Lower lobe of right lung (tissue), 2 donors: ENCODE measurements at places on chromosomes 1 and 21.

DNA sequence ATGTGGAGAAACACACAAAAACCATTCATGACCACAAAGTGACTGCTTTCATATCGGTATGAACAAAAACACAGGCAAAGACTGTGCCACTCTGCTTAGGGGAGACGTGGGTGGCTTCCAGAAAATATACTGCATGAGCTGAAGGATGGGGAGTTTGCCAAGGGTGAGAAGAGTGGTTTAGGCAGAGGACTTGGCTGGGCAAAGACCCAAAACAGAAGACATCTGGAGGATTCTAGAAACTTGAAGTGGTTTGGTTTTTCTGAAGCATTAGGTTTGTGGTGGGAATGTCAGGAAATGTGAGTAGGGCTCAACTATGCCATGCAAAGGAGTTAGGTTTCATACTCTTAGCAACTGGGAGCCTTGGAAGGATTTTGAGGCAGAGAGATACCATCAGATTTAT, 26.6 kb upstream of the DNM3 start:
- H3K27ac ChIP-seq: no peak overlapping the region
- H3K4me1 ChIP-seq: no peaks in the 10 kb centered on the region
- no peaks in the 10 kb centered on the region for H3K27me3 ChIP-seq
- DNase-seq: no peak

GRCh38 chr21:46572850-46573249, 32.0 kb downstream of the S100B start:
- no peak overlapping the region for H3K4me3 ChIP-seq
- no peaks in the 10 kb centered on the region for H3K4me1 ChIP-seq
- no peak overlapping the region for H3K27ac ChIP-seq
- peaks cover 32% of the 10 kb centered on the region for H3K36me3 ChIP-seq
- no peaks in the 10 kb centered on the region for H3K27me3 ChIP-seq

DNA sequence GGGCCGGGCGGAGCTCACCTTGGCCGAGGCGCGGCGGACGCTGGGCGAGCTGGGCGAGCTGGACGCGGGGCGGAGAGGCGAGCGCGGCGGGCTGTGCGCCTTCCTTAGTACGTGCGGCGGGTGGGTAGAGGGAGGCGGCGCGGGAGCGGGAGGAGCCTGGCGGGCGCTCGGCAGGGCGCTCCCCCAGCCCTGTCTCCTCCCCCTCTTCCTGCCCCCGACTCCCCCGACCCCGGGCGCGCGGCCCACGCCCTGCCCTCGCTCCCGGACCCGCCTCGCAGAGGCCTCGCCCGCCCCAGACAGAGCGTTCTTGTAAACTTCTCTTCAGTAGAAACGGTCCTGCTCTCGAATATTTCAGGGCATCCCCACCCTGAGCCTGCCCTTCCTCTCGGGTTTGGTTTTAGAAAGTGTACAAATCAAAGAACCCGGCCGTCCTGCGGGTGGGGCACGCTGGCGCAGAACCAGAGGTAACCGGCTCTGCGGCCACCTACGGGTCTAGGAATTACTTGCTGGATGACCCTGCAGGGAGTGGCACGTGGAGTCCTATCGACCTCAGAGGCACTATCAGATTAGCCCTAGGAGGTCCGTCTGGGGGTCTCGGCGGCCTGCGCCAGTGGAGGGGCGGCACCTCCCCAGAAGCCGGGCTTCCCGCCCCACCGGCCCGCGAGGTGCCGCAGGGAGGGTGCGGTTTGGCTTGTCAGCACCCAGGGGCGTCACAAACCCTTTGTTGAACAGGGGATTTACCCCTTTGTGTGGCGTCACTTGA, at the start of gene S100A10:
Gene S100A10, minus strand, starts transcription at position 126 of the 763 bp plus-strand sequence. CDS start 7,629 bp downstream, outside the sequence.
- H3K27ac ChIP-seq: peak within 1 kb of the TSS; percentile 98
- peak within 1 kb of the TSS; percentile 79 for H3K4me3 ChIP-seq
- no peaks in the 10 kb centered on the region for H3K27me3 ChIP-seq
- H3K4me1 ChIP-seq: peaks cover 53% of the 10 kb centered on the region
- no peaks in the 10 kb centered on the region for H3K36me3 ChIP-seq

GRCh38 chr1:110877364-110877763, 4.4 kb downstream of the CD53 start:
- H3K27me3 ChIP-seq: no peaks in the 10 kb centered on the region
- no peak for DNase-seq
- H3K4me1 ChIP-seq: peaks cover 20% of the 10 kb centered on the region
- no peaks in the 10 kb centered on the region for H3K36me3 ChIP-seq

DNA sequence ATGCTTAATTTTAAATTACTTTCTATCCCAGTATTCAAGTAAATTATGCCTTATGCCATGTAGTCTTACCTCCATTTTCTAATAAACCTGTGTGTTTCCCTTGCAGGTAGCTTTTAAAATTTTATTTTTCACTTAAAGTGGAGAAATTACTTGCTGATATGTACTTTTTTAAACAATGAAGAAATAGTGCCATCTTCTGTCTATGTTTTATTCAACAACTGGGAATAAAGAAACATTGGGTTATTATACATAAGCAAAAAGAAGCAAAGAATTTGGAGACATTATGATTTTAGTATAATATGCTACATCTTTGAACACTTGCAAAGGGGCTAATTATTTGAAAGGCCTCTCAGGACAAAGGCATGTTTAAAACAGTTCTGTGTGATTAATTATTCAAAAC, 1912.9 kb downstream of the MRPL39 start:
- no peaks in the 10 kb centered on the region for H3K36me3 ChIP-seq
- H3K4me3 ChIP-seq: no peak overlapping the region
- H3K27me3 ChIP-seq: no peaks in the 10 kb centered on the region
- DNase-seq: no peak
- H3K4me1 ChIP-seq: no peaks in the 10 kb centered on the region
- no peak overlapping the region for H3K27ac ChIP-seq

DNA sequence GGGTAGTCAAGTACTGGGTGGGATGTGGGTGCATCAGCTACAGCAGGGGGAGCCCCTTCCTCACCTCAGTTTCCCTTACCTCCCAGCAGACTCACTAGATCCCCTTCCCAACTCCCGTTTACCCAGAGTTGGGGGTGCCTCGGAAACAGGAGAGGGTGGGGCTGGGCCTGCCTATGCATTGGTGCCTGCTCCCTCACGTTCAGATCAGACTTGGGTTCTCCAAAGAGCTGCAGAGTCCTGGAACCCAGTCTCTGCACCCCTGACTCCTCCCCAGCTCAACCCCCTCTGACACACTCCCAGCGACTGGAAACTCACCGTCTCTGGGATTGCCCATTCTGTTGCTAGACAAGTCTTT, 6.0 kb downstream of the FOXO6 start:
- H3K27me3 ChIP-seq: peaks cover 43% of the 10 kb centered on the region
- no peak overlapping the region for H3K27ac ChIP-seq
- no peak for DNase-seq
- H3K4me3 ChIP-seq: no peak overlapping the region
- no peaks in the 10 kb centered on the region for H3K36me3 ChIP-seq

DNA sequence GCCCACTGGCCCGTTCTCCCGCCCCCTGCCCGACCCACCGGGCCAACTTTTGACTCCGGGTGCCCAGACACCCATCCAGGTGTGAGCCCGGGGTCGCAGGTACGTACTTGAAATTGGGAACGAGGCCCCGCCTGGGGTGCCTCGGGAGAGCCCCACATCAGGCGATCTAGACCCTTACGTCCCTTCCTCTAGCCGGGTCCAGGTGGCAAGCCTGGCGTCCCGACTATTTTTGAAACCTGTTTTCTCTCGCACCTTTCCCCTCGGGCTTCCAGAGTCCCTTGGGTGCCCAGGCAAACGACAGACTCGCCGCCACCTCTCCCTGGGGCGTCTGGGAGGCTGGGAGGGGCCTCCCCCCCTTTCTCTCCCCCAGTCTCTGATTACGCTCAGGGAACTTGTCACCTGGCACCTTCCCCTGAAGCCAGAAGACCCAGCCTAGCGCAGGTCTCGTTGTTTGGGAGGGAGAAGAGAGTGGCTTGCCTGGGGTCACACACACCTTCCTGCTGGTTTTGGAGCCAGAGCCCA, 898 bp downstream of the LDLRAP1 start:
- peak overlapping the region; percentile 90 for H3K27ac ChIP-seq
- H3K4me3 ChIP-seq: peak overlapping the region; percentile 90
- H3K4me1 ChIP-seq: peaks cover 45% of the 10 kb centered on the region
- H3K27me3 ChIP-seq: no peaks in the 10 kb centered on the region

GRCh38 chr21:37119421-37120218, 46.6 kb downstream of the TTC3 start:
- no peak overlapping the region for H3K27ac ChIP-seq
- no peak overlapping the region for H3K4me3 ChIP-seq
- H3K27me3 ChIP-seq: no peaks in the 10 kb centered on the region
- no peaks in the 10 kb centered on the region for H3K4me1 ChIP-seq
- peaks cover 16% of the 10 kb centered on the region for H3K36me3 ChIP-seq

DNA sequence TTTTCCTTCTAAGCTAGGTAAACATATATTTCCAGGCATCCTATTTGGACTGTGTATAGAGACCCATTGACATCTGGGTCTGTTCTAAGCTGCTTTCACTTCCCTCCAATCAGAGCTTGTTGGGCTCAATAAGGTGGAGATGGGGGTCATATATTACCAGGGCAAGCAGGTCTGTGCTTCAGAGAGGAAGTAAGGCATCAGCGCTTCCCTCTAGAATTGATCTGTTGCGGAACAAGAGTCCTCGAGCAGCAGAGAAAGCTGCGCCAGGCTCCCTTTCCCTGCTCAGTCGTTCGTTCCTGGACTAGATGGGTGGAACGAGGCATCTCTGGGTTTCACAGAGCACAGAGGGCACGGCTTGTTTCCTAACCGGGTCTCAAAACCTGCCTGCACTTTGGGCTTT, 63.5 kb downstream of the DISC1 start:
- no peak overlapping the region for H3K27ac ChIP-seq
- H3K4me1 ChIP-seq: peaks cover 15% of the 10 kb centered on the region
- DNase-seq: no peak
- no peak overlapping the region for H3K4me3 ChIP-seq
- H3K36me3 ChIP-seq: peaks cover 5% of the 10 kb centered on the region

DNA sequence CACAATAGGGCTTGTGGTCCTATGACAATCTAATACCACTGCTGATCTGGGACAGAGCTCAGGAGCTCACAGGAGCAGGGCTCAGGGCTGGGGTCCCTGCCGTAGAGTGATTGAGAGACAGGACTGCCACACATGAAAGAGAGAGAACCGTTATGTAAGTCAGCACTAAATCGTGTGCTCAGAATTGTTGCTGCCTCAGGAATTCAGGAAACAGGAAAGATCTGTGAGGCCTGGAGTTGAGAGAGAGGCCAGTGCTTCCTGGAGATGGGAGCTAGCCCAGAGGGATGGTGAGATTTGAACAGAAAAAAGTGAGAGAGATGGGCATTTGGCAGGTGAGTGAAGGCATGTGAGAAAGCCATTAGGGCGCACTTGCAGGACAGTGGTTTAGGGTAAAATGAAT, 17.5 kb upstream of the ACBD6 start:
- H3K27me3 ChIP-seq: no peaks in the 10 kb centered on the region
- peak overlapping the region; percentile 9 for H3K27ac ChIP-seq

DNA sequence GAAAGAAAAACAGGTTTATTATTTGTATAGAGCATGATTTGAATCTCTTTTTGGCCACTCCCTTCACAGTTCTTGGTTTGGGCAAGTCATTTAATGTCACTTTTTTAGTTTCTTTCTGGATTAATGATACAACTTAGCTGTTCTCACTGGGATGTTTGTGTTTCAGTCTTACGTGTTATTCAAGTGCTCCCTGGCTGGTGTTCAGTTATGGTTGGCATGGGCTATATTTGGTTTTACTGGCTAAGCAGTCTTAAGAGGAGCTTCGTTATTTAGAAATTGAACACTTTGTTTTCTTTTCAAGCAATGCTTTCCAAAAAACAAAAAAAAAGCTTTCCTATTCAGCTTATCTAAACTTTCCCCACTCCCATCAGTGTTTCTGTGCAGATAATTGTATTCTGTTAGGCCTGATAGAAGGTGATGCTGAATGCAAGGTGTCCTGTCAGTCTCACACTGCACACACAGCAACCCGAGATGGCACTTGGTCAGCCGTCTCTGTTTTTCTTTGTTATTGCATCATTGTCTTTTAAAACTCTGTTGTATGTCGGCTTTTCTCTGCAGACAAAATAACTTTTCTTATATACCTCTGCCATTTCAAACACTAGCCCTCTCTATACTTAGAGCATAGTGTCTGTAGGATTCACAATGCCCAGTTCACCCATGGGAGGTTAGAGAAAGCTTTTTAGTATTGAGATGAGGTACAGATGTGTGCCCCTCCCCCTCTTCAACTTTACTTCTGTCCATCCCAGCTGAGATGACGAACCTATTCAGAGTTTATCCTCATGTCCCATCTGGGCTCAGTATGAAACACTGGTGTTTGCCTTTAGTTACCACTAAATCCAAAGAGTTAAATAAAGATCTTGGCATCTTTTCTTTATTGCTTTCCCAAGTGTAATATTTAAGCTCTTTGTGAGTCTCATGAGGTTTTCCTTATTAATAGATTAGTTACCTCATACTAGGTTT, 80.2 kb downstream of the VPS13D start:
- H3K4me1 ChIP-seq: peaks cover 14% of the 10 kb centered on the region
- peak overlapping the region; percentile 18 for H3K27ac ChIP-seq
- no peak overlapping the region for H3K4me3 ChIP-seq
- no peak for DNase-seq
- peaks cover 94% of the 10 kb centered on the region for H3K36me3 ChIP-seq

DNA sequence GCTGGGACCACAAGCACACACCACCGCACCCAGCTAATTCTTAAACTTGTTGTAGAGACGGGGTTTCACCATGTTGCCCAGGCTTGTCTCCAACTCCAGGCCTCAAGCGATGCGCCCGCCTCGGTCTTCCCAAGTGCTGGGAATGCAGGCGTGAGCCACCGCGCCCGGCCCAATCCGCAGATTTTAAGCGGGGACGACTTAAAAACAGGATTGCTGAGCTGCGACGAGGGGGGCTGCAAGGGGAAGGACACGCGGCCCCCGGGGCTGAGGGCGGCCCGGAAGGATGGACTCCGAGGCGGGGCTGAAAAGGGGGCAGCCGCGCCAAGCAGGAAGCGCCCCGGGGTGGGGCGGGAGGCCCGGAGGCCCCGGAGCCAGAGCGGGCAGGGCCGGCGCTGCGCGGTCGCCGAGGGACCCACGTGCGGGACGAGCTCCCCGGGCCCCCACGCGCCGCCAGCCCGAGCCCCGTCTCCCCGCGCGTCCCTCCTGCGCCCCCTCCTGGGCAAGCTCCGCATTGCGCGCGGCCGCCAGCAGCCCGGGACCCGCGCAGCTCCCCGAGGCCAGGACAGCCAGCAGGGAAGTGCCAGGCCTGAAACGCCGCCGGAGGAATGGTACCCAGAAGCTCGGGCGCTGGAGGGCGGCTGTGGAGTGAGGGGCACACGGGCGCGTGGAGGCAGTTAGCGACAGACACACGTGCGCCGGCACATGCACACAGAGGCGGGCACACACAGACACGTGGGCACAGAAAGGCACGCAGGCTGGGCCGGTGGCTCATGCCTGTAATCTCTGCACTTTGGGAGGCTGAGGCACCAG, 5.5 kb upstream of the PRKCZ start:
- H3K4me1 ChIP-seq: peaks cover 41% of the 10 kb centered on the region
- no peaks in the 10 kb centered on the region for H3K36me3 ChIP-seq
- H3K27me3 ChIP-seq: peaks cover 32% of the 10 kb centered on the region
- peak overlapping the region; percentile 39 for H3K4me3 ChIP-seq
- H3K27ac ChIP-seq: no peak overlapping the region
- peak; percentile 79 for DNase-seq

DNA sequence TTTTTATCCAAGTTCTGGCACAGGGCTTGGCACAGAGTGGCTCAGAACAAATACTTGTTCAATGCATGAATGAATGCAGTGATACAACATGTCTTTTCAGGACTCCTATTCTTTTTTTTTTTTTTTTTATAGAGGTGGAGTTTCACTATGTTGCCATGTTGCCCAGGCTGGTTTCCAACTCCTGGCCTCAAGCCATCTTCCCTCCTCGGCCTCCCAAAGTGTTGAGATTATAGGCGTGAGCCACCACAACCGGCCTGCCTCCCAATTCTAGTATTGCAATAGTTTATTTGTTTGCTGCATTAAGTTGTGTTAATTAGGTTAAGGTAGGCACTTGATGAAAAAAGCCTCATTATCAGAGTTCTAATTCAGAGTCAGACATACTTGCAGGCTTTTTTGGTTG, 17.9 kb downstream of the UBE4B start:
- H3K4me1 ChIP-seq: peaks cover 18% of the 10 kb centered on the region
- H3K27ac ChIP-seq: no peak overlapping the region
- H3K27me3 ChIP-seq: no peaks in the 10 kb centered on the region
- H3K36me3 ChIP-seq: peaks cover 28% of the 10 kb centered on the region
- DNase-seq: no peak
